ENCODE measurements at places on chromosomes 2 and 18. TPM values are rescaled to one million over a fixed set of nuclear protein-coding genes. Genes with fewer than 3 reads are reported as not detected.

Gene ZNF638
- total RNA-seq: 75.6 TPM

- DNase-seq: no peak
Measured at GRCh38 chr2:41775366-41776025, 272.3 kb upstream of the PKDCC start.

- peak; percentile 51 for DNase-seq
Measured at GRCh38 chr2:227479865-227480475, 8.0 kb downstream of the AGFG1 start.

- no peak for DNase-seq
Measured at GRCh38 chr2:128599700-128600099, 281.0 kb upstream of the HS6ST1 start.
